SW 1271 (cell line): ENCODE measurements at places on chromosomes 5 and 9.

DNA sequence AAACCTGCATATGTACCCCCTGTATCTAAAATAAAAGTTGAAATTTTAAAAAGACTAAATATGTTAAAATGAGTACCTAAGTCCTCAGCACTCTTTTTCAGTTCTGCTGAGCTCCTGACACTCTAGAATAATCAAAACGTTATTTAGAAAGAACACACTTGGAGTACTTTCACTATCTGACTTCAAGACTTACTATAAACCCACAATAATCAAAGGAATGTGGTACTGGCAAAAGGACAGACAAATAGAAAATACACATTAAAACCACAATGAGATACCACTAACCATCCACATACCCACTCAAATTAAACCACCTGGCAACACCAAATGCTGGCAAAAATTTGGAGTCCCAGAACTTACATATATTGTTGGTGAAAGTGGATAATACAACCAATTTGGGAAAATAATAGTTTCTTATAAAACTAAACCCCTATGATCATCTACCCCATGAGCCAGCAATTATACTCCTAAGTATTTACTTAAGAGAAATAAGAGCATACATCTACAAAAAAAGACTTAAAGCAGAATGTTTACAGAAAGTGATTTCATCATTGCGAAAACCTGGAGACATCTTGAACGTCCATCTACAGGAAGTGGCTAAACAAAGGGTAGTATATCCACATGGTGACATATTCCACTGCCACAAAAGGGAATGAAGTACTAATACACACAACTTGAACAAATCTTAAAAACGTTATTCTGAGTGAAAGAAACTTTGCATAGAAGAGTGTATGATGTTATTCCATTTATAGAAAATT is 12.8 kb upstream of the PRSS3 start:
- DNase-seq: no peak

- no peak for DNase-seq
Observed at GRCh38 chr5:33457126-33457525, 16.4 kb downstream of the TARS1 start.

- no peak for DNase-seq
Observed at GRCh38 chr9:7980691-7981289, 181.2 kb upstream of the DMAC1 start.

DNA sequence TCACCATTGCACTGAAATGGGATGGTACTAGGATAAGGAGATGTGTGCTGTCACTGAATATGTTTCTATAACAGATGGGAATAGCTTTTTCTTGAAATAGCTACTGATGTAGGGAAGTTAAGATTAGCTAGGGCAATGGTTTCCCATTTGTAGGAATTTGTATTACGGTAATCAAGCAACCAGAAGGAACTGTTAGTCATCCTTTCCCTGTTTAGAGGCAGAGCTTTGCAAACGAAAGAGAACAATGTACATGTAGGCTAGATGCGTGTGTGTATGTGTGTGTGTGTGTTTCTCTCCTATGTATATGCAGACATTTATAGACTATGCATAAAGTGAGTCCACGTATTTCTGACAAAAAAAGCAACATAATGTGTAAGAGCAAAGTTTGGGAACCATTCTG is 171.9 kb upstream of the GRIA1 start:
- DNase-seq: no peak

GRCh38 chr5:35832762-35833161 is 23.9 kb upstream of the IL7R start:
- DNase-seq: no peak

- no peak for DNase-seq
Observed at GRCh38 chr5:149387982-149388381, 8.9 kb upstream of the IL17B start.

- DNase-seq: no peak
Observed at GRCh38 chr9:34151398-34151797, 24.9 kb upstream of the DCAF12 start.

DNA sequence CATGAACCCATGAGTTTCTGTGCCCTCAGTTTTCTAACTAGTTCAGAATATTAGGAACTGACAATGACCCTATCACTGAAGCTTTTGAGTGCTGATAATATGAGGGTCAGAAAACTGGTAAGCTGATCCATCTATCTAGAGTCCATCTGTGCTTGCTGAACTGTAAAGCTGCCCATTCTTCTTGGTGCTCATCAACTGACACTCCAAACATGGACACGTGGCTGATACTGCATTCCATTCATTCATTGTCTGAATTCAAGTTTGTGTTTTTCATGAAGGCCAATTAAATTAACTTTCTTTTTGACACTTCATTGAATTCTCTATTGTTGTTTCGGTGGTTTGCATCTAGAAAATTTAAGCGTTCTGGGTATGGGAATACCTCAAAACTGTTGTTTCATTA is 17.6 kb downstream of the NREP start:
- no peak for DNase-seq

DNA sequence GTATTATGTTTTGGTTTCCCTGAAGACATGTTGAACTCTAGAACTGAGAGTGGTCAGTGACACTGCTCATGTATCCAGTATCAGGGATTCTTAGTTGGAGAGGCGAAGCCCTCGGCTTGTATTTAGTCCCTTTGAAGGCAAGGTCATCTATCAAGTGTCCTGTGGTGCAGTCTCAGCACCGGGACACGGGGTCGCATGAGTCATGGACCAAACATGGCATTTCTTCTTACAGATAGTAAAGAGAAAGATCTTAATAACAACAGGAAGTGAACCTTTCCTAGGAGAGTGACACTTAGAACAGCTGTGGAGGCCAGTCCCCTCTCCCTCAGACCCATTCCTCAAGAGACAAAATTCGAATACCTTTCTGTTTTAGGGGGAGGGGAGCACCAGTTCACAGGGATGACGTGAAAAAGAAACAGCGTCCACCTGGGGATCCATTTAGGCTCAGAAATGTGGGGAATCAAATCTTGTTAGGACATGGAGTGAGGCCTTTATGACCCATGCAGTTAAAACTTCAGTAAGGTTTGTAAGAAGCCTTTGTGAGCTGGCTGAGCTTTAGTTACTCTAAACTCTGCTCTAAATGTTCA is 86.5 kb downstream of the ADGRV1 start:
- DNase-seq: no peak

- DNase-seq: no peak
Observed at GRCh38 chr5:173290477-173291131, 37.6 kb downstream of the STC2 start.

DNA sequence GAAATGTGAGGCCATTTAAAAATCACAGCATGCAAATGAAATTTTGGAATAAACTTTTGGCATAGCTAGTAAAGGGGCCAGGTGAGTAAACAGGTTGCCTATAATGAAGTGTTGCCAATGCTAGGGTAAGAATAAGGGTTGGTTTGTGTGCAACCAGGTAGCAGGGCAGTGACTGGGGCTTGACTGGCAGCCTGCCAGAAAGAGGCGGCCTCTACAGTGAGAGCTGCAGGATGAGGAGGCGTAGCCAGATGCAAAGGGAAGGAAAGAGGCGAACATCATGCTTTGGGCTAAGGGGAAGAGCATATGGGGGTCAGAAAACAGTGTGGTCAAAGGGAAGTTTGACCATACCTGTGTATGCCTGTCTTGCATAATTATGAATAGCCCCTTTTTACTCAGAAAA is 70.6 kb downstream of the MAST4 start:
- no peak for DNase-seq

- DNase-seq: no peak
Observed at GRCh38 chr5:168995024-168995423, 305.9 kb downstream of the SLIT3 start.

DNA sequence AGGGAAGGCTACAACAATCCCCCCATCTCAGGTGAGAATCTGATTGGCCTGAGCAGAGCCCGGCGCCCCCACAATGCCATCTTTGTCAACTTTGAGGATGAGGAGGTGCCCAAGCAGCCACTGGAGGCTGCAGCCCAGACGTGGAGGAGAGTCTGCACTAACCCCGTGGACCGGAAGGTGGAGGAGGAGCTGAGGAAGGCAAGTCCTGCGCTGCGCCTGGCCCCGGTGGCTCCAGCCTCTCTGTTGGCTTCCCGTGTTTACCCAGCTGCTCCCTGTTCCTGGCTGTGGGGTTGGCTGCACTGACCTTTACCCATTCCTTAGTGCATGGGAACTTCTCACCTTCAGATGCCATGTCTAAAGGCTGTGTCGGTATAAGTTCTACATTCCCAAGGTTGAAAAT is 11.0 kb upstream of the CEL start:
- DNase-seq: no peak

GRCh38 chr9:9913276-9913832 is 699.4 kb downstream of the PTPRD start:
- DNase-seq: no peak

GRCh38 chr5:76521240-76521758 is 101.9 kb downstream of the F2RL2 start:
- DNase-seq: no peak
